ENCODE measurements at places on chromosomes 12 and 14.

DNA sequence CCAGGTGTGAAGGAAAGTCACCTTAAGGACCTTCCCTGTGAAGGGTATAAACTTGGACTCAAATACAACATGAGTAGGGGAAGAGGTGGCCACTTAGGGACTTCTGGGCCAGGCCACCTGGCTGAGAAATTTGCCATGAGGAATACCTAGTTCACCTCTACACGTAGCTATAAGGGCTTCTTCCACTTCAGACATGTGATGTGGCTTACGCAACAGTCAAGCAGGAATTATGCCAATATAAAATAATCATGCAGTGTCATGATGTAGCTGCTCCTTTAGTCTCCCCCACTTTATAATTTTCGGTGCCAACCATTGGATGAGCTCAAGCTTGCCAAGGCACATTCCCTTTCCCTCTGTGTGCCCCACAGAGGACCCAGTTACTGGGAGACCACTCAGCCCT is 166.6 kb upstream of the BCL2L14 start:
- no peak overlapping the region for H3K4me3 ChIP-seq
- DNase-seq = no peak
- no peaks in the 10 kb centered on the region for H3K4me1 ChIP-seq
- H3K27me3 ChIP-seq = no peaks in the 10 kb centered on the region
- H3K36me3 ChIP-seq = no peaks in the 10 kb centered on the region

- DNase-seq = no peak
- no peaks in the 10 kb centered on the region for H3K27me3 ChIP-seq
- H3K4me1 ChIP-seq = no peaks in the 10 kb centered on the region
- H3K36me3 ChIP-seq = no peaks in the 10 kb centered on the region
- no peak overlapping the region for H3K4me3 ChIP-seq
Measured at GRCh38 chr12:85369365-85370154, 89.5 kb downstream of the ALX1 start.

GRCh38 chr12:3137814-3138445 is 60.8 kb downstream of the TSPAN9 start:
- H3K4me3 ChIP-seq = no peak overlapping the region
- DNase-seq = peak; percentile 46
- no peaks in the 10 kb centered on the region for H3K36me3 ChIP-seq
- no peaks in the 10 kb centered on the region for H3K27me3 ChIP-seq
- H3K4me1 ChIP-seq = peaks cover 26% of the 10 kb centered on the region
- no peak overlapping the region for H3K27ac ChIP-seq

DNA sequence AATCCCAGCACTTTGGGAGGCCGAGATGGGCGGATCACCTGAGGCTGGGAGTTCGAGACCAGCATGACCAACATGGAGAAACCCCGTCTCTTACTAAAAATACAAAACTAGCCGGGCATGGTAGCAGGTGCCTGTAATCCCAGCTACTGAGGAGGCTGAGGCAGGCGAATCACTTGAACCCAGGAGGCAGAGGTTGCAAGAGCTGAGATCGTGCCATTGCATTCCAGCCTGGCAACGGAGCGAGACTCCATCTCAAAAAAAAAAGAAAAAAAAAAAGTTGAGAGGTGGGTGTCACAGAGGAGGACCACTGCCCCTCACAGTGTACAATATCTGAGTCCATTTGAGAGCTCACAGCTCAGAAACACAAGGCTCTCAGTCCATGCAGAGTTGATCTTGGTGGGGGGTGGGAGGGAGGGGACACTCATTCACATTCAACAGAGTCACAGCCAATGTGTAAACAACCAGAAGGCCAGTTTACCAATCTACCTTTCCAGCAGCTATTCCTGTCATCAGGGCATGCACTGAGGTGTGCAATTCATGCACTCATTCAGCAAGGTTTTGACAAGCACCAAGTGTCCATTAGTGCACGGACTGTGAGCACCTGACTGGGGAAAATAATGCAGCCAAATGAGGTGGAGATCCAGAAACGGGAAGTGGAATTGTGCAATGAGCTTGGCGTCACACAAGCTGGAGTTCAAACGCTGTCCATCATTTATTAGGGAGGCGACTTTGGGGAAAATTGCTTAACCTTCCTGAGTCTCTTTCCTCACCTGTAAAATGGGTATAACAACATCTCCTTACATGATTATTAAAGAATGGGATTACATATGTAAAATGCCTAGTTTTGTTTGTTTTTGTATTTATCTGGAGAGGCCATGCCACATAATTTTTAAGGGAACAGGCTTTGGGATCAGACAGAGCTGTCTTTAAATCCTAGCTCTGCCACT is 4.4 kb upstream of the EIF5 start:
- H3K4me3 ChIP-seq = no peak overlapping the region
- no peaks in the 10 kb centered on the region for H3K36me3 ChIP-seq
- peaks cover 4% of the 10 kb centered on the region for H3K4me1 ChIP-seq
- H3K27me3 ChIP-seq = no peaks in the 10 kb centered on the region
- 0 out of 2 replicates have a peak overlapping the region, but pooled peaks have one; percentile 45 for H3K27ac ChIP-seq

GRCh38 chr12:93714382-93714781 is 37.2 kb downstream of the CRADD start:
- H3K27me3 ChIP-seq = no peaks in the 10 kb centered on the region
- H3K4me3 ChIP-seq = no peak overlapping the region
- H3K27ac ChIP-seq = no peak overlapping the region
- H3K4me1 ChIP-seq = no peaks in the 10 kb centered on the region

DNA sequence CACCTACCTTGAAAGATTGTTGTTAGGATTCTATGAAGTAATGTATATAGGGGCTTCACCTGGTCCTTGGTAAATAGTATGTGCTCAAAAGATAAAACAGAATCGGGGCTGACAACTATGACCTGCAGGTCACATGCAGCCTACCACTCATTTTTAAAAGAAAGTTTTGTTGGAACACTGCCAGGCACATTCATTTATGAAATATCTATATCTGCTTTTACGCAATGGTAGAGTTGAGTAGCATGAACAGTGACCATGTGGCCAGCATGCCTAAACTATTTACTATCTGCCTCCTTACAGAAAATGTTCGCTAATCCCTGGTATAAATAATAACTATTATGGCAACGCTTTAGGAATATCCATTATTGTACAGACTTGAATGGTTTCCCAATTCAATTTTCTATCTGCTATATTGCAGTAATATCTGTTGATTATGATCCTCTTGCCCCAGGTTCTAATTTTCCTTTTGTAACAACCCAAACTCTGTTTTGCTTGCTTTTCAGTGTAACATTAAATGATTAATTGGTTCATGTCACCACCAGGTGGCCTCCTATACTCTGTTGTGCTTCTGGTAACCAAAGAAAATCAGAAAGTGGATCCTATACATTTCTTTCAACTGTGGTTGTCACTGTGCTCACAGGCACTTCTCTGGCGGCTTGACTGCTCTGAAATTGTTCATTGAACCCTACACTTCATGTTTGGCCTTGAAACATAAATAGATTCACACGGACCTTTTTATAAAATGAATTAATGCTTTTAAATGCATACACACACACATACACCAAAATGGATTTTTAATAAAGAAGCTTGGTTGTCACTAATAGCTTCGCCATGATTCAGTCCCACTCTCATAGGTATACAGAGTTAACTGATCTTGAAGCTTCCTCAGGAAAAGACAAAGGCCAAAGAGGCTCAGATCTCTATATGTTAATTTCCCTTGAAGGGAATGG is 227.7 kb upstream of the NPAS3 start:
- H3K4me3 ChIP-seq = no peak overlapping the region
- DNase-seq = no peak
- no peaks in the 10 kb centered on the region for H3K36me3 ChIP-seq
- H3K27me3 ChIP-seq = no peaks in the 10 kb centered on the region
- no peaks in the 10 kb centered on the region for H3K4me1 ChIP-seq

DNA sequence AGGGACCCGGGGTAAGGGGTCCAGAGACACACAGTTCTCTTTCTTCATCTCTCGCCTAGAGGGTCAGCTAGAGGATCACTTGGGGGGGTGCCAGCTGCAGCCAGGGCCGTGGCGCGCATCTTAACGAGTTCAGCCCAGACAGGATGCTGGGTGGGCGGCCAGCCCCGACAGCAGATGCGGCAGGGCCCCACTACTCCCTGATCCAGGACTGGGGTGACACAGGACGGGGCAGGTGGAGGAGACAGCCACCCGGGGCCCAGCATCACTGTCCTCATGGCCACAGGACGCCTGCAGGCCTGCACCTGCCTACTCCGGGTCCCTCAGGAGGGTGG is 12.8 kb downstream of the AKT1 start:
- no peak for DNase-seq
- H3K4me3 ChIP-seq = no peak overlapping the region
- H3K27ac ChIP-seq = no peak overlapping the region

- H3K27ac ChIP-seq = no peak overlapping the region
- H3K4me1 ChIP-seq = no peaks in the 10 kb centered on the region
- H3K27me3 ChIP-seq = no peaks in the 10 kb centered on the region
- no peak for DNase-seq
Measured at GRCh38 chr14:37746140-37746832, 150.9 kb downstream of the TTC6 start.

GRCh38 chr12:16573398-16574077 is 32.4 kb downstream of the LMO3 start:
- no peak for DNase-seq
- no peaks in the 10 kb centered on the region for H3K4me1 ChIP-seq
- no peaks in the 10 kb centered on the region for H3K27me3 ChIP-seq
- no peak overlapping the region for H3K27ac ChIP-seq
- H3K4me3 ChIP-seq = no peak overlapping the region

DNA sequence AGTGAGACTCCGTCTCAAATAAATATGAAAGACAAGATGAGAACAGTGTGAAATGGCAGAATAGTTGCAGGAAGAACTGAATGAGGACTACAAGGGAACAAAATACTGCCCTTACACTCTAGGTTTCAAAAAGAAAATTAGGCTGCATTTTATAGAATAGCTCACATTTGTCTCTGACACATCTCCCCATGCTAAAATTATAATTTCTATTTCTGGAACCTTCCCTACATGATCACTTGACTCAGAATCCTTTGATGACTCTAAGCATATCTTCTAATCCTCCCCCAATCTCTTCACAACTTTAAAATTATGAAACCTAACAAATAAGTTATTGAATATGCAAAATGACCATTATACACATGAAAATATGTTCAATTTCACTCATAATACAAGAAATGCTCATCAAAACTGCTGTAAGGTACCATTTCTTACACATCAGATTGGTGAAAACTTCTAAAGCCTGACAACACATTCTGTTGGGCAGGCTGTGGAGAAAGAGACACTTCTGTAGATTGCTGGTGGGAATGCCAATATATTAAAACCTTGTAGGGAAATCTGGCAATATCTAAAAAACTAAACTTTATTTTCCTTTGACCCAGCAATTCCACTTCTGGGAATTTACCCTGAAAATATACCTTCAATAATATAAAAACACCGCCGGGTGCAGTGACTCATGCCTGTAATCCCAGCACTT is 4.3 kb upstream of the HIGD1C start:
- H3K4me3 ChIP-seq = no peak overlapping the region
- DNase-seq = no peak
- no peaks in the 10 kb centered on the region for H3K36me3 ChIP-seq
- no peak overlapping the region for H3K27ac ChIP-seq
- no peaks in the 10 kb centered on the region for H3K27me3 ChIP-seq

DNA sequence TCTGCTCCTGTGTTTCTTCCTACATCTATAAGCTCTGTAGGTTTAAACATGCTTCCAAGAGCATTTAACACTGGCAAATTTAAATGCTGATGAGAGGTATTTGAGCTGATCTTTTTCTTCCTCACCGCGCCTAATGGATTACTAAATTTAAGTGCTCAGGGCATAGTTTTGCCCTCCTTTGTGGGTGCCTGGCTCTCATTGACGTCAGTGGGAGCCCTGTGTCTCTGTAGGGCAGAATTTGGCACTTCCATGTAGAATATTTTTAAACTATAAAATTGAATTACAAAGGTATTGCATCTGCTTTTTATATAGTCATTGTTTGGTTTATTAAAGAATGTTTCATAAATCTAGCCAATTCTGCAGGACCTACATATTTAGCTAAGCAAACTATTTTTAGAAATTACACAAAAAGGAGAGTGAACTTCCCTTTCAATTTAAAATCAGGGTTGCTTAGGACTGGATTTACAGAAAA is 444.8 kb downstream of the AEBP2 start:
- no peak overlapping the region for H3K4me3 ChIP-seq
- DNase-seq = no peak
- no peaks in the 10 kb centered on the region for H3K27me3 ChIP-seq
- H3K4me1 ChIP-seq = no peaks in the 10 kb centered on the region
- no peaks in the 10 kb centered on the region for H3K36me3 ChIP-seq
- H3K27ac ChIP-seq = no peak overlapping the region

DNA sequence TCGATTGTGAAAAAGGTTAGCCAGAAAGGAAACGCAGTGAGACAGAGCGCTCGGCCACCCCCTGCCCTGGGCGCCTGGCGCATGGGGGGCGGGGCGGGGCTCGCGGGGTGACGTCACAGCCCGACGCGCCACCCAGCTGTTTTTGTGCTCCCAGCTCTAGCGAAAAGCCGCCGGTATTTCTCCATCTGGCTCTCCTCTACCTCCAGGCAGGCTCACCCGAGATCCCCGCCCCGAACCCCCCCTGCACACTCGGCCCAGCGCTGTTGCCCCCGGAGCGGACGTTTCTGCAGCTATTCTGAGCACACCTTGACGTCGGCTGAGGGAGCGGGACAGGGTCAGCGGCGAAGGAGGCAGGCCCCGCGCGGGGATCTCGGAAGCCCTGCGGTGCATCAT is at the start of gene GABARAPL1:
Gene GABARAPL1 (plus strand): TSS at position 139 of the 393 bp plus-strand sequence. CDS start 253 bp downstream, at position 392.
- H3K27me3 ChIP-seq = no peaks in the 10 kb centered on the region
- H3K4me1 ChIP-seq = peaks cover 4% of the 10 kb centered on the region
- peak within 1 kb of the TSS; percentile 86 for H3K27ac ChIP-seq
- peak within 1 kb of the TSS; percentile 97 for H3K4me3 ChIP-seq
- DNase-seq = peak; percentile 82

DNA sequence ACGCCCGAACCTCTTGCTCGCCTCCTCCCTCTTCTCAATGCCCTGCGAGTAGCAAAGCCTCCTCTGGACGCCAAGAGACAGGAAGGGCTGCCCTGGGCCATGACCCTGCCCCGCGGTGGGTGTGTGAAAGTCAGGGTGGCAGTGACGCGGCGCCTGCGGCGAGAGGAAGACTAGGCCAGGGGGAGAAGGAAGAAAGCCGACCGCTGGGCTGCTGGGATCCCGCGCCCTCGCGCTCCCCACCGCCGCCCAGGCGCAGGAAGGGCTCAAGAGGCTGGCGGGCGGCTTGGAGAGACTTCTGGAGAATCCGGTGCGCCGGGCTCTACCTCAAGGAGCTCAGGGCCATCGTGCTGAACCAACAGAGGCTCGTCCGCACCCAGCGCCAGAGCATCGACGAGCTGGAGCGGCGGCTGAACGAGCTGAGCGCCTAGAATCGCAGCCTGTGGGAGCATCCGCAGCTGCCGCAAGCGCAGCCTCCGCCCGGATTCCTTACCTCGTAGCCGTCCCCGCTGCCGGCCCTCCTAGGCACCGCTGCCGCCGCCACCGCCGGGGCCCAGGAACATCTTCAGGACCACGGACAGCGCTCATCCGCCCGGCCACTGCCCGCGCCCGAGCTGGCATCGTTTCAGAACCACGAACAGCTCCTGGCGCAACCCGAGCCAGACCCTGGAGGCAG is 105.0 kb upstream of the PRB2 start:
- H3K4me1 ChIP-seq = no peaks in the 10 kb centered on the region
- peak; percentile 59 for DNase-seq
- peak overlapping the region; percentile 47 for H3K4me3 ChIP-seq
- H3K27me3 ChIP-seq = no peaks in the 10 kb centered on the region

- no peak overlapping the region for H3K4me3 ChIP-seq
- H3K27me3 ChIP-seq = no peaks in the 10 kb centered on the region
- no peak for DNase-seq
- H3K4me1 ChIP-seq = peaks cover 19% of the 10 kb centered on the region
- H3K27ac ChIP-seq = no peak overlapping the region
Measured at GRCh38 chr12:4137015-4137414, 136.5 kb upstream of the CCND2 start.
